ENCODE measurements at places on chromosomes 4 and X.

GRCh38 chr4:89379511-89380044, 72.0 kb upstream of the GPRIN3 start:
- DNase-seq, result no peak

- no peak for DNase-seq
Measured at GRCh38 chrX:115940888-115941332, 229.6 kb upstream of the AGTR2 start.

DNA sequence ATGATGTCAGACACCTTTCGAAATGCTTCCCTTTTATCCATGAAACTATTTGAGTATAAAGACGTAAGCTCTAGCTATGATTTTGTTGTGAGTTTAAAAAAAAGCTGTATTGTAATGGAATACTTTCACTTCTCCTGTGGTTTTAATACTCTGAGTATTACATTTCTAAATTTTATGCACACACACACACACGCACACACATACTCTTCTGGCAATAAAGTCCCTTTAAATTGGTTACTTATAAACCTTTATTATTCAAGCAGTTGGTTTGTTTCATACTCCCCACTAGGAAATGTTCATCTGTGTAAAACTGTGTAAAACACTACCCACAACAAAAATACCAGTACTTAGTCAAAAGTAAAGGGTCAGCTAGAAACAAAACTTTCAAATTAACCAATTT, 18.2 kb downstream of the VAMP7 start:
- DNase-seq, result no peak

DNA sequence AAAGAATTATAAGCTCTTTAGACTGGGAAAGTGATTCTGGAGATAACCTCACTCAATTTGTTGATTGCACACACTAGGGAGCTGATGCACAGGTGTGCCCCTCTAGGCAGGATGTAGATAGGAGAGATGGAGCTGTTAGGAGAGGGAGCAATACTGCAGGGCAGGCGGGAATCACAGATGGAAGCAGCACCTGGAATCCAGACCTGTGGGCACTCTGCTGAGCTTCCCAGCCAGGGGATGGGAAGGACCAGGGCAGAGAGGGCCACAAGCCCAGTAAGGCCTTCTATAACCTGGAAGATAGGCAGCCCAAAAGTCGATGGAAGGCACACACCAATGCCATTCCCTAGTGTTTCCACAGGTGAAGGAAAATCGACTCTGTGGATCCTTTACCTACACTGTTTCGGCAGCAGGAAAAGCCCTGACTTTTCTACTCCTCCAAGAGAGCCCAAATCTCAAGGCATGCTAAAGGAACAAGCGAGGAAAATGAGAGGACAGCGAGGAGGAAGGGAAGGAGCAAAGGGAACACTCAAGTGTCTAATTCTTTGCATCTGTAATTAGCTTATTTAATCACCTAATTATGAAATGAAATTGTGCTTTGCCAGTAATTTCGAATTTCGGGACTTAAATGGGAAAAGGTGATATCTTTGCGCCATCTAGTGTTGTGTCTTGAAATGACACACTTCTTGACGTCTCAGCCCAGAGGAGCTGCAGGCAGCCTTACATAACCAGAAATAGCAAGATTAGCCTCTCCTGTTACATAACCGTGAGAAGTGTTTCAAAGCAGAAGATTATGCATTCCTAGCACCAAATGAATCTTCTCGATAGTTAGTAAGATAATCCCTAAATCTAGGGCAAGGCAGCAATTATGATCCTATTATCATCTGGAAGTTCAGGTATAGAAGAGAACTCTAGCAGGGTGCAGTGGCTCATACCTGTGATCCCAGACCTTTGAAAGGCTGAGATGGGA, 31.0 kb upstream of the TLR3 start:
- DNase-seq, result no peak

GRCh38 chr4:74228691-74229640, 71.0 kb downstream of the MTHFD2L start:
- peak; percentile 74 for DNase-seq

GRCh38 chr4:81180916-81181315, 34.1 kb downstream of the PRKG2 start:
- DNase-seq, result no peak

DNA sequence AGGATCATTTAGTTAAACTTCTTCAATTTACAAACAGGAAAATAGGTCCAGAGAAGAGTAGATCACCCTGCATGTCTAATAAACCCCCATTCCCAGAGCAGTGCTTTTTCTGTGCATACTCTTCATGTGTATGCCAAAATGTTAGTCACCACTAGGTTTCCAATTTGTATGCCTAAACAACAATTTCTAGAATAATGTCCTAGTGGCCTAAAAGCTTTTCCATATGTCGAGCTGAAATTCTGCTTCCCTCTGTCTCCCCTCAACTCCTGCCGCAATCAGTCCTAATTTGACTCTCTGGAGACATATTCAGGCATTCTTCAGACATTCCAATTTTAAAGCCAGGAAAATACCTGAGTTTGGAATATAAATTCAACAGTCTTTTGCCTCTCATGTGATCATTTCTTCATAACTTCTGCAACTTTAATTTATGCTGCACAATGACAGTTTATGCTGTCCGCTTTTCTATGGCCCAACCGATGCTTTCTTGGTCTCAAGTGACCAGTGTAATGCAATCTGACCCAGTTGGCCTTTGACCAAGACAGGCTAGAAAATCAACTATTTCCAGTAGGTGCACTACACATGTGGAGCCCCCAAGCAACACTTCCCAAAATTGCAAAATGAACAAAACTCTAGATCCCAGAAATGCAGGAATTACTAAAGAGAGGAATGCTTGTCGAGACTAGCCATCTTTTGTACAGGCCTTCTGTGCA, 122.9 kb upstream of the FMR1 start:
- no peak for DNase-seq

- DNase-seq, result peak; percentile 11
Measured at GRCh38 chrX:102712981-102713625, 855 bp downstream of the GPRASP2 start.

- DNase-seq, result no peak
Measured at GRCh38 chr4:82773057-82773456, 25.5 kb downstream of the SCD5 start.

DNA sequence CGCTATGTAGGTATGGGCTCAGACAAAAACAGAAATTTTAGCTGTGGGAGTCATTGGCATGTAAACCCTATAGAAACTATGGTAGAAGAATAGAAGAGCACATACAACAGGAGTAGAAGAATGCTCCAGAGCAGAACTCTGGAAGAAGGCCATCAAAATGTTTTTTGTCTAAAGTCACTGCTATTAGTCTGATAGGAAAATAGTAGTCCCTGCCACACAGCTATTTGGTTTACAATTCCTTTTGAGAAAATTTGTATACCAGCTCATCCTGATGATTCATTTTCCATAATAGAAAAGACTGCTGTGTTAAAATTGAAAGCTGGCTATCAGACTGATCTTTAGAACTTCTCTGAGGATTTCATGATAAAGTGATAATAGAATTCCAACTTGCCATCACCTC, 32.8 kb upstream of the ADAD1 start:
- no peak for DNase-seq

- DNase-seq, result no peak
Measured at GRCh38 chrX:10986616-10987015, 124.5 kb upstream of the HCCS start.
